ENCODE measurements at places on chromosomes 7 and 10.

GRCh38 chr7:74324531-74325209 is 35.5 kb downstream of the CLIP2 start:
- DNase-seq = no peak

GRCh38 chr7:129773871-129774270 is 162.4 kb downstream of the NRF1 start:
- DNase-seq = no peak

DNA sequence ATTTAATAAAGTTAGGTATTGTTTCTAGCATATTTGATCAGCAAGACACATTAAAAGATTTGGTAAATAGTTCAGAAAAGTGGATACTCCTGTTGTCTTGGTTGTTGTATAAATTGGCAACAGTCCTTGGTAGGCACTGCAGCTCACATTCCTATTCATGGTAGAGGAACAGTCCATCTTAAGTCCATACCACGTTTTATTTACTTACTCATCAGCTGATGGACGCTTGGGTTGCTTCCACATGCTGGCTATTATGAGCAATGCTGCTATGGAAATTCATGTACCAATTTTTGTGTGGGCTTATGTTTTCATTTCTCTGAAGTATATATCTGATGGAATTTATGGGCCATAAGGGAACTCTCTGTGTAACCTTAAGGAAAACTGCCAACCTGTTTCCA is 43.3 kb downstream of the C10orf120 start:
- no peak for DNase-seq

GRCh38 chr7:100865372-100865911 is 1.7 kb upstream of the TRIP6 start:
- DNase-seq = no peak

GRCh38 chr7:95582578-95583293 is 13.6 kb downstream of the PDK4 start:
- DNase-seq = no peak

Data from stimulated activated CD4-positive, alpha-beta T cell treated with anti-CD3 and anti-CD28 coated beads, Interleukin-1b, Interleukin-23, amount 100 ng/mL, for 1 hour (primary cell).